ENCODE measurements at places on chromosomes 16 and 17.

- no peak for DNase-seq
Measured at GRCh38 chr16:1035066-1035415, 37.5 kb upstream of the SSTR5 start.

GRCh38 chr16:66357523-66357928, 9.0 kb upstream of the CDH5 start:
- peak; percentile 61 for DNase-seq

DNA sequence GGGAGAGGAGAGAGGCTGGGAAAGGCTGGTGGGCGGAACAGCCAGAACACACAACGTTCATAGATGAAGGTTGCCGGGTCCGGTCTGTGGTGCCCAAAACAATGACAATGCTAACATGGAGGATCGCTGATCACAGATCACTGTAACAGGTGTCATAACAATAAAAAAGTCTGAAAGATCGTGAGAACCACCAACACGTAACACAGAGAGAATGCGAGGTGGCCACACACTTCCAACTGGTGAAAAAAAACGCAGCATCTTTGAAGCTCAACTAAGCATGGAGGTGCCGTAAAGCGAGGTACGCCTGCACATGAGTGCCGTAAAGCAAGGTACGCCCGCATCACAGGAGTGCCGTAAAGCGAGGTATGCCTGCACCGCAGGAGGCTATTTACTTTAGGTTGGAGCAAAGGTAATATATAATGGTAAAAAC, 42.3 kb downstream of the ABR start:
- no peak for DNase-seq

- no peak for DNase-seq
Measured at GRCh38 chr17:64005734-64006167, 7.6 kb downstream of the PRR29 start.

DNA sequence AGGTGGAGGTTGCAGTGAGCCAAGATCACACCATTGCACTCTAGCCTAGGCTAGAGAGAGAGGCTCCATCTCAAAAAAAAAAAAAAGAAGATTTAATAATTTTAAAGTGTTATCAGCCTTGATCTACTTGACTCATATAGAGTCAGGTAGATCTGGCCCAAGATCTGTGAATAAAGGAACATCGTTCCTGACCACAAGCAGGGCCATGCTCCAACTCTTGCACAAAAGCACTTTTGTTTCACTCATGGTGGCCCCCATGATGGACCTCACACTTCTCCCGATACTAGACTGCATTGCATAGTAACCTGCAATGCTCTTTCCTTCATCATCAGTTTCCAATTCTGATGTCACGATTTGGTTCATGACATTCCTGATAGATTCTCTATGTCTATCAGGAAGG, 5.2 kb upstream of the MYH11 start:
- DNase-seq = no peak

DNA sequence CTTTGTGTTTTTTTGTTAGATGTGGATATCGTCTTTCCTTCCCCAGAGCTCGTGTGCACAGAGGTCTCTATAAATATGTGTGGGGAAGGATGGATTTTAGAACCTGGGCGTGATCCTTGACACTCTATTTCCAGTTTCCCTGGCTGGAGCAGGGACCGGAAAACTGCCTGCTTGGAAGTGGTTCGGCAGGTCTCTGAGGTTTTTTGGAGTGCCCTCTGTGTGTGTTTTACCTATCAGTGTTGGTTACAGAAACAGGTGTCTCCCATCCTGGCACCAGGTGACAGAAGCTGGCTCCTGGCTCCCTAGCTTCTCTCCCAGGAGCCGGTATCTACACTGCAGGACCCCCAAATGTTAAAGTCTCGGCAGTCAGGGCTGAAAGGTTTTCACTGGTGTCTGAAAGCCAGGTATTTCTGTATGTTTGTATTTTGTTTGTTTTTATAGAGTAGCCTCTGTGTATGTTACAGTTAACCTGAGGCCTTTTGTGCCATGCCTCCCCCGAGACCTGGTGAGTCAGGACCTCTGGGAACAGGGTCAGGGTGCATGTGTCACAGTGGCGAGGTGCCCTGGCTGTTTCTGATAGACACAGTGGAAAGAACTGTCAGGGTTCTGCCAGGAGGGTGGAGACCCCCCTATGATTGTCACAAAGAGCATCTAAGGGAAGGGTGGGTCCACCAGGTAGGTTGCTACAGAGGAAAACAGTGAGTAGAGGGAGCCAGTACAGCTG, 31.3 kb downstream of the ZC3H18 start:
- no peak for DNase-seq

DNA sequence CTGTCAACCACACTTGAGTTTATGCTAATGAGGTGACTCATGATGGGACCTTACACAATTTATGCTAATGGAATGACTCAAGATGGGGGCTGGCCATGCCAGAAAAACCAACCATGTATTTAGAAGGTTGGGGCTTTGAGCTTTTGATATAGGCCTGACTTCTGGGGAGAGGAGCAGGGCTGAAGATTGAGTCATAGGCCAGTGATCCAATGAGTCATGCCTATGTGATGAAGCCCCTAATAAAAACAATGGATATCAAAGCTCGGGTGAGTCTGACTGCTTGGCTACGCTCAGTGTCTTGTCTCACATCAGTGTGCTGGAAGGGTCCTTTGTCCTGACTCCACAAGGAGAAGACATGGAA, 7.3 kb downstream of the MFSD6L start:
- peak; percentile 56 for DNase-seq

- no peak for DNase-seq
Measured at GRCh38 chr16:25264597-25264996, 7.0 kb upstream of the ZKSCAN2 start.

GRCh38 chr17:17126131-17127110, 79.7 kb downstream of the PLD6 start:
- no peak for DNase-seq

GRCh38 chr17:2054512-2055291, at the start of gene HIC1:
TSS of gene HIC1 (plus strand) at chr17:2055103. CDS start at chr17:2056691, 1,588 bp downstream.
- no peak for DNase-seq

- no peak for DNase-seq
Measured at GRCh38 chr16:75805946-75806345, 79.7 kb upstream of the CPHXL start.

GRCh38 chr16:49653577-49653976, 202.3 kb downstream of the ZNF423 start:
- no peak for DNase-seq

- no peak for DNase-seq
Measured at GRCh38 chr16:78284957-78285434, 185.5 kb downstream of the WWOX start.

GRCh38 chr17:80862481-80862961, 129.1 kb upstream of the CHMP6 start:
- DNase-seq = no peak

DNA sequence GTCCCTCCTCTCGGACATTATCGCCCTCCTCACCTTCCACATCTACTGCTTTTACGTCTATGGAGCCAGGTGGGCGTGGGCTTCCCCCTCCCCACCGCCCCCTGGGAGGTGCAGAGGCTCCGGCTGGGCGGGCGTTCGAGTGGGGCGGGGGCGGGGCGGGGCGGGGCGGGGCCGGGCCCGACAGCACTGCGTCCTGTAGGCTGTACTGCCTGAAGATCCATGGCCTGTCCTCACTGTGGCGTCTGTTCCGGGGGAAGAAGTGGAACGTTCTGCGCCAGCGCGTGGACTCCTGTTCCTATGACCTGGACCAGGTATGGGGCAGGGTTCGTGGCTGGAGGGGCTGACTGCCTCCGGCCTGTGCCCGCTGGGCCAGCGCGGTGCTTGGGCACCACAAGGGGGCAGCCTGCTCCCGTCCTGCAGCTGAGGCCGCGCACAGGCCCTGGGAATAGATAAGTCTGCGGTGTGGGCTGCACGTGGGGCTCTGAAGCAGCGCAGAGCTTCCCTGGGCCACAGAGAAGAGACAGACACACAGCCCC, 9.2 kb downstream of the PIGQ start:
- no peak for DNase-seq

DNA sequence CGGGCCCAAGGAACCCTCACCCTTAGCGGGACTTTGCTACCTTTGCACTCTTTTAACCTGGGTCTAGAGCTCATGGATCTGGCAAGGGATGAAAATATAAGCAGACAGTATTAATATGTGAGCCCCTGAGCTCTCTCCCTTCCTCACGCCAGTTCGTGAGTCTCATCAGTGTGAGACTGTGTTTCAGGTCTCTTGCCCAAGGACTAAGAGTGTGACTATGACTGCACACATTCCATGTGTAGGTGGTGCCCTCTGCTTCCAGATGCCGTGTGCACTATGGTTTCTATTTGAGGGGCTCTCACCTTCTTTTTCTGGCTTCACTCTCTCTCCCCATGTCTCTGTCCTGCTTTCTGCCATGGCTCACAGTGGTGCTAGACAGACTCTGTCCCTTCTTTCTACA, 40.5 kb downstream of the DHRS7B start:
- DNase-seq = no peak

- DNase-seq = no peak
Measured at GRCh38 chr17:74383141-74383540, 15.8 kb downstream of the GPR142 start.

DNA sequence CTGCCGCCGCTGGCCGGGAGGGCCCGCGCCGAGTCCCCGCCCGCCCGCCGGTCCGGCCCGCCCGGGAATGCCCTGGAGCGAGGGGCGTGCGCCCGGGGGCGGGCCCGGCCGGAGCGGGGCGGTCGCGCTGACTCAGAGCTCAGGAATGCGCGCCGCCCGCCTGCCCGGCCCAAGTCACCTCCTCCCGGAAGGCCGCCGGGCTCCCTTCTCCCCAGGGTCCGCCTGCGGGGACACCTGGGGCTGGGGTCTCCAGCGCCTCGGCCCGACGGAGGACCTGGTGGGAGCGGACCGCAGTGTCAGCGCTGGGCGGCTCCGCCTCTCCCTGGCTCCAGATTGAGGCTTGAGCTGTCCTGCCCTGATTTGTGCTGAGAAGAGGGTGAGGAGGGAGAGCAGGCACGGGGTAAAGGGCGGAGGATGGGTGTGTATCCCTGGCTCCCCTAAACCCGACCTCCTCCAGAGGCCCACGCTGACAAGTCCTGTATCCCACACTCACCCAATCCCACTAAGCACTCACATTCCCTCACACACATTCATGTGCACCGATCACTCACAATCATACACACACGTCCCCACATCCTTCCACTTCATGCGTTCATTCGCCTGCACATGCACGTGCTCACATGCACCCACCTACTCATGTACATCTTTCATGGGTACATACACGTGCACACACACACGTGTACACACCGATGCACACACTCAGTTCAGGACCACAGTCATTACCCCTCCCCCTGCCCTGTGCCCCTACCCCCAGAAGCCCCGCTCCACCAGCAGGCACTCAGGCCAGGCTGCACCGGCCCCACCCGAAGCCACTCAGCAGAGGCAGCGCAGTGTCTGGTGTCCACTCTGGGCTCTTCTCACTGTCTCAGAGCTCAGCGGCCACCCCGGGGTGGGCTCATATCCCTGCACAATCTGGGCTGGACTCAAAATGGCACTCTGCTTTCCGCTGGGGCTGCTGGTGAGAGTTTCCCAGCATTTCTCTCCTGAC, at the start of gene RHBDF1:
RHBDF1 (minus strand) TSS at position 71 of the 988 bp plus-strand sequence. CDS start 7,616 bp downstream, outside the sequence.
- DNase-seq = no peak

DNA sequence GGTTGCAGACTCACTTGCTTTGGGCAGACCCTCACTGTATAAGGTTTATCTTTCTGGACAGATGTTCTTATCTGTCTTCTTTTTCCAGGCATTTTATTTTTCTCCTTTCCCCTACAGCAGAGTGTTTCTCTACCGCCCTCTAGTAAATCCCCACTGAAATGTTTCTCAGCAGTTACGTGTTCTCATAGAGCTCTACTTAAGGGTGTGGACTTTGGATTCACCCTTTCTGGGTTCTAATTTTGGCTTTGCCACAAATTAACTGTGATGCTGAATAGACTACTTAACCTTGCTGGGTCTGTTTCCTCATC, 2.0 kb downstream of the ADAT1 start:
- DNase-seq = no peak

DNA sequence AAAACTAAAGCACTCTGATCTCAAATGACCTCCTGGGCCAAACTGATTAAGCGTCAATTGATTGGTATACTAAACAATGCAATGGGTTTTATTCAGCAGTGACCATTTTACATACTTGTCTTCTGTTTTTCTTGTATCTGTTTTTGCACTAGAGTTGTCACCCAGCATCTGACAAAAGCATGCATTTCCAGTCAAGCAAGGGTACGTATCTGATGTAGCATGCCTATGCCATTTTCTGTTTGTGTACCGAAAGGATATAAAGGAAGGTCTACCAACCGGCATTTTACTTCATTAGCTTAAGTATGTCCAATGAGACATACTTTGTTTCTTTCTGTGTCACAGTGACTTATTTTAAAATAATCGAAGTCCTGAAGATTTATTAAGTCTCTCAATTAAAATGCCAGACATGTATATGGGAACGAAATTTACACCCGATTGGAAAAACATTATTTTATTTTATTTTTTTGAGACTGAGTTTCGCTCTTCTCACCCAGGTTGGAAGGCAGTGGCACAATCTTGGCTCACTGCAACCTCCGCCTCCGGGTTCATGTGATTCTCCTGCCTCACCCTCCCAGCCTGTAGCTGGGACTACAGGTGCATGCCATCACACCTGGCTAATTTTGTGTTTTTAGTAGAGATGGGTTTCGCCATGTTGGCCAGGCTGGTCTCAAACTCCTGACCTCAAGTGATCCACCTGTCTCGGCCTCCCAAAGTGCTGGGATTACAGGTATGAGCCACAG, 7.5 kb downstream of the TOB1 start:
- no peak for DNase-seq

- no peak for DNase-seq
Measured at GRCh38 chr16:23398987-23399805, 53.8 kb downstream of the COG7 start.

GRCh38 chr16:73771196-73772064, 525.2 kb upstream of the PSMD7 start:
- no peak for DNase-seq

DNA sequence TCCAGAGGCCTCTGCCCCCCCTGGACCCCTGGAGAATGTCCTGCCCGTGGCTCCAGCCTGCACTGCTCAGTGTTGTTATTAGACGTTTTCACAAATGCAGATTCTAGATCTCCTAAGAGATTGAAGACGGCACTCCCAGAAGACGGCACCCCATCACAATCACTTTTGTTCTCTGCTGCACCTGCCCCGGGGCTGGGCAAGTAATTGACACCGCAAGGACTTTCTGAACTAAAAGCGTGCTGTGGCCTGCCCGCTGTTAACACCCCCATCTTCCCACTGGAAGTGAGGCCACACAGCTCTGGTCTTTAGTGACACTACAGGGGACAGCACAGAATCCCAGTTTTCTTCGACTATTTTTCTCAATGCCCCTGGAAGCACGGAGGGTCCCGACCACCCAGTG, 256.9 kb downstream of the ENGASE start:
- DNase-seq = no peak

Measured in foreskin keratinocyte (primary cell).